Activated CD4-positive, alpha-beta T cell treated with anti-CD3 and anti-CD28 coated beads for 48 hours (primary cell): ENCODE measurements at places on chromosomes 6 and 20.

DNA sequence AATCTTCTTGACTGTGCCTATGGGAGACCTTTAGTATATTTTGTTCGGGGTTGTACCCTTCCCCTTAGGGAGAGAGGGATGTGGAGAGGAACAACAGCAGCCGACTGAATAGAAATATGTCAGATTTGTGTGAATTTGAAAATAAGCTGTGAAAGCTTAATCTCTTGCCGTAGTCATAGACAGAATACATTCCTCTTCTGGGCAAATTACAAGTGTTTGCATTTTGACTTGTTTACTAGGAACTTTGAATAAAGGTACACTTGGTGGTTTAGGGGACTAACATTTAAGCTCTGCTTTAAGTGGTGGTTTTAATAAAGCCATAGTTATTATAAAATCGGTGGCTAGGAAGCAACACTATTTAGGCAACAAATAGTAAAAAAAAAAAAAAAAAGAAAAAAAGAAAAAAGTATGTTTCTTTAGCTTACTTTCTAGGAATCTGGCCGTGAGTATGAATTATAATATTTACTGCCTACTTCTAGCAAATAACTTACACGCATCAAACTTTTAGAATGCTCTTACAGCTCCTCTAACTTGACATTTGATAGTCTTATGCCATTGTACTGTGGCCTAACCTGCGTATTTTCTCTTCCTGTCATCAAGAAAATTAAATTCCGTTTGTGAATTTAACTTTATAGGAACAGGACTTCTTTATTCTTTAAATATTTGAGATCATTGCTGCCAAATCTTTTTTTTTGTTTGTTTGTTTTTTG lies 65.1 kb downstream of the ZBTB2 start:
- no peak for DNase-seq

GRCh38 chr6:36886950-36887618 lies 1.3 kb downstream of the C6orf89 start:
- no peak for DNase-seq

DNA sequence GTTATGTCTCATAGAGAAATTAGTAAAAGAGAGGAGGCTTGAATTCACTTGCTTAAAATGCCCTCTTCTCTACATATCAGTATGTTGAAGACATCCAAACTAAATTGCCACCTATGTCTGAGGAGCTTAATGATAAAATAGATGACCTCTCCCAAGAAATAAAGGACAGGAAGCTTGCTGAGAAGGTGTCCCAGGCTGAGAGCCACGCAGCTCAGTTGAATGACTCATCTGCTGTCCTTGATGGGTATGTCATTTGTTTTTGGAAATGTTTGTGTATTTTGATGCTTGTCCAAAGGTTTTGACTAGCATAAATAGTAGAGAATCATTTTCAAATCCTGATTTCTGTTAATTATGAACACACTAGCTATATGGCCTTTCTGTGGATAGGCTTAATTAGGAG lies 307.7 kb downstream of the ARHGAP18 start:
- DNase-seq, result no peak

DNA sequence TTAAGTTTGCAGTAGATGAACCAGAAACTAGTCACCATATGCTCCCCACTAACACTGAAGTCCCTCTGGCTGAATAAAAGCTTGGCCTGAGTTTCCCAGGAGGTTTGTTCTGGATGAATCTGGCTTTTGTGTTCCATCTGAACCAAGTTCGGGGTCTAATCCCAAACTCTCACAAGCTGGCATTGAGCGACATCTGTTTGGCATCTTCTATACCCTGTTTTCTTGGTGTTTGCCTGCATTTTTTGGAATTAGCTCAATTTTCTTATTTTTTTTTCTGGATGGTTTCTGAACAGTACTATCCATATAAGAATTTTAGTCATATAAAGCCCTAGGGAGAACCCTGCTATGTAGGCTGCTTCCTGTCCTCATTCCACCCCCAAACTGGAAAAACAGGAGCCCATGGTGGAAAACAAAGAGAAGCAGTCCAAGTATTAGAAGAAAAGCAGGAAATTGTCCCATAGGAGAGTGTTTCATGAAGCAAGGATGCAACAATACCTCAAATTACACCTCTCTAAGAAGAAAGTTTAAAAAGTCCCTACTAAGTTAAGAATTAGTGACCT lies 737.1 kb downstream of the DHX35 start:
- DNase-seq, result no peak

- DNase-seq, result no peak
Observed at GRCh38 chr6:156557251-156557910, 219.8 kb upstream of the ARID1B start.

GRCh38 chr20:57585466-57586213 lies 24.7 kb downstream of the PCK1 start:
- no peak for DNase-seq

GRCh38 chr6:84467296-84467695 lies 239.9 kb upstream of the CEP162 start:
- DNase-seq, result no peak

DNA sequence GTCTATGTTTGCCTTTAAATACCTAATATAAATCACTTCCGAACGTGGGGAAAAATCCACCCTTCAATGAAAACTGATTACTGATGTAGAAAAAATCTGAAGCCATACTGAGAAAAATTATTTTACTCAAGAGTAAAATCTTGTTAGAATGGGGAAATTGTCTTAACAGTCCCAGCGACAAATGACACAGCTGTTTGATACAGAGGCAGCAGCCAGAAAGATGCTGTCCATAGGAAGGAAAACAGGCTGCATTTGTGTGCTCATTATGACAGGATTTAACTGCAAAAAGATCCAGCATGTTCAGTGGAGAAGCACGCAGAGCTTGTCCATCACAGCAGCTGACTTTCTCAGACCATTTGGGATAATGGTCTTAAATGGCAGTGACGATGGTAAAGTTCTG lies 443.0 kb downstream of the TFAP2B start:
- DNase-seq, result no peak

DNA sequence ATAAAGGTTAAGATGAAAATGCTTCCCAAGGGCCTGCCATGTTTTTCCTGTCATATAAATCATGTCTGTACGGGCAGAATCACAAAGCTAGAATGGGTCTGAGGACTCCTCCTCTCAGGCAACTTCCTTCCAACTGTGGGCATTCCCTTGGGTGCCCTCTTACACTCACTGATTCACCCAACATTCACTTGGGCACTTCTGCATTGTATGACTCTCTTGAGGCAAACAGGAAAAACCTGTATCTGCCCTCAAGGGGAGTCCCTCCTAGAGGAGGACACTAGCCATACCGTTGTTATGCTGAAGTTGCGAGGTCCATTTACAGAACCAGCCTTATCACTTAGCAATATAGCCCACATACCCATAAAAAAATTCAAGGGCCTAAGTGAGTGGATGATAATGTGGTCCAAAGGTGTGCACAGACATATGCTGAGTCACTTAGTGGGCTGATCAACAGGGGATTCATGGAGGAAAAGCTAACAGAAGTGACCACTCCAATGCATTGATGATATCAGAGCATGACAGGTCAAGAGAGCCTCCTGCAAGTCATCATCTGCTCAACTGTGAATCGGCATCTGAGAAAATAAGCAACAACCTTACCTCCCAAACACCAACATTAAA lies 131.1 kb downstream of the ATXN1 start:
- DNase-seq, result no peak

DNA sequence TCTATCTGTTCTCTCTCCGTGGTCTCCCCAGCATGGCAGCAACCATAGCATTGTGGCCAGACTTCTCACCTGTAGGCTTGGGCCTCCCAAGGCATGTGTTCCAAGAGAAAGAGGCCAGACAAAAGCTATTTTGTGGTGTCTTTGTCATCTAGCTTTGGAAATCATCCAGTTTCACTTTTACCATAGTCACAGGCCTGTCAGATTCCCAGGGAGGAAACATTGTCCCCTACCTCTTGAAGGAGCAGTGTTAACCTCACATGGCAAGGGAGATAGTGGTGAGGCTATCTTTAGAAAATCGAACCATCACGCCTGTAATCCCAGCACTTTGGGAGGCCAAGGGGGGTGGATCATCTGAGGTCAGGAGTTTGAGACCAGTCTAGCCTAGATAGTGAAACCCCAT lies 42.3 kb upstream of the RALGAPA2 start:
- no peak for DNase-seq

DNA sequence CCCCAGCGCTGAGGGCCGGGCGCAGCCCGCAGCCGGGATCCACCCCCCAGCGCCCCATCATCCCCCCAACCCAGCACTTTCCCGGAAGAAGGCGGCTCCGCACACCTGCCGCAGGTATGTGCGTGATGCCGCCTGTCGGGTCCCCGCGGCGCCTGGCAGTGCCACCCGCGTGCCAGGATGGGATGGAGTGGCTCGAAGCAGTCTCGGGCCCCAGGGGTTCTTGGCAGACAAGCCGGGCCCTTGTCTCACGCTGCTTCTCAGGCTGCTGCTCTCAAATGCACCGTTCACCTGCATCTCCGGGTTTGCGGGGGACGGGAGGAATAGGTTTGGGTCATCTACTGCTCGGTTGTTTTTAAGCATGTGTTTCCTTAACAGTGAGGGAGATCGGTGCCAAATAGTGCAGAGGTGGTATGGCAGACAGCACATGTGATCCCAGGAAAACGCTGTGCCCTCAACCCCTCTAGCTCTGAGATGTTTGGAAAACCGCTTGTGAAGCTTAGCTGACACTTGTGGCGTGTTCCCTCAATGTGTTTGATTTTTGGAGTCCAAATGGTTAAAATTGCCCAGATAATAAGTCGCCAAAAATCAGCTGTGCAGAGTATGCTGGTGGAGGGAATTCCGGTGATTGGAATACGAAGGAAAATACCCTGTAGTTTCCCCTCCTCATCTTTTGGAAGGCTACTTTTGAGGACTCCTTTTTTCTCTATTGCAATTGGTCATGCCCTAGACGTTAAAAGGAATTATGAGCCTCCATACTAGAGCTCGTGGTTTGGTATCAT lies 926 bp downstream of the MYLIP start:
- peak; percentile 57 for DNase-seq

DNA sequence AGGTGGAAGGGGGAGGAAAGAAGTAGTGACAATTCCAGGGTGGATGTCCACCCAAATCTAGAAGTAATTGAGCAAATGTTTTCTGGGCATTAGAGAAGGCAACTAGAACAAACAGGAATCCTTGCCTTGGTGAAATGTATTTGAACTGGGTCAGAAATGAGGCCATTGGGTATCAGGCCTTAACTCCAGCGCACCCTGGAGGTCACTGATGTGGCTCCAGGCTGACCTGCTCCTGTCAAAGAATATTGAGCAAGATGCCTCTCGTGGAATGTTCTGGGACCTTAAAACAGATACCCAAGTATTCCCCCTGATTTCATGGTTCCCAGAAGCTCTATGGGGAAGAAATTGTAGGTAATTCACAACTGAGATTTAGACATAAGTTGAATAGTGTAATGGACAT lies 6.9 kb downstream of the HLA-DPB1 start:
- DNase-seq, result peak; percentile 37

GRCh38 chr6:100845676-100846075 lies 35.5 kb downstream of the ASCC3 start:
- no peak for DNase-seq

GRCh38 chr6:151445482-151445881 lies 6.4 kb downstream of the RMND1 start:
- no peak for DNase-seq

DNA sequence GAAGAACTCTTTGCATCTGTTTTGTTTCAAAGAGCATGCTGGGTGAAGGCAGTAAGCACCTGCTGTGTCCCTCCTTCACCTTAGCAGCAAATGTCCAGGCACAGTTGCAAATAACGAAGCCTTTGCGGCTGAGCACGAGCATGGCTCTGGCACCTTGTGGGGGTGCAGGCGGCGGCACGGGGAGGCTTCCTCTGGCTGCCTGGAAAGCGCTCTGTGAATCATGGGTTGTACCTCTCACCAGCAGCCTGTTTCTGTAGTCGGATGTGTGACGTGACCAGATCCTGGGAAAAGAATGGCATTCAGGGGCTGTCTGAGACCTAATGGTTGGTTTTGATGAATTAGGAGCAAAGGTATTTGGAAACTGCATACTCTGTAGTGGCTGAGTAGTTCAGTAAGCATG lies 144.8 kb downstream of the DTNBP1 start:
- no peak for DNase-seq
